Suprapubic skin (tissue), 4 donors: ENCODE measurements at places on chromosomes 7 and 10. TPM values are rescaled to one million over a fixed set of nuclear protein-coding genes. Genes with fewer than 3 reads are reported as not detected.

GRCh38 chr10:73088304-73088703 lies 8.4 kb downstream of the P4HA1 start:
- no peak for DNase-seq

Gene CPA2
- not detected for total RNA-seq

DNA sequence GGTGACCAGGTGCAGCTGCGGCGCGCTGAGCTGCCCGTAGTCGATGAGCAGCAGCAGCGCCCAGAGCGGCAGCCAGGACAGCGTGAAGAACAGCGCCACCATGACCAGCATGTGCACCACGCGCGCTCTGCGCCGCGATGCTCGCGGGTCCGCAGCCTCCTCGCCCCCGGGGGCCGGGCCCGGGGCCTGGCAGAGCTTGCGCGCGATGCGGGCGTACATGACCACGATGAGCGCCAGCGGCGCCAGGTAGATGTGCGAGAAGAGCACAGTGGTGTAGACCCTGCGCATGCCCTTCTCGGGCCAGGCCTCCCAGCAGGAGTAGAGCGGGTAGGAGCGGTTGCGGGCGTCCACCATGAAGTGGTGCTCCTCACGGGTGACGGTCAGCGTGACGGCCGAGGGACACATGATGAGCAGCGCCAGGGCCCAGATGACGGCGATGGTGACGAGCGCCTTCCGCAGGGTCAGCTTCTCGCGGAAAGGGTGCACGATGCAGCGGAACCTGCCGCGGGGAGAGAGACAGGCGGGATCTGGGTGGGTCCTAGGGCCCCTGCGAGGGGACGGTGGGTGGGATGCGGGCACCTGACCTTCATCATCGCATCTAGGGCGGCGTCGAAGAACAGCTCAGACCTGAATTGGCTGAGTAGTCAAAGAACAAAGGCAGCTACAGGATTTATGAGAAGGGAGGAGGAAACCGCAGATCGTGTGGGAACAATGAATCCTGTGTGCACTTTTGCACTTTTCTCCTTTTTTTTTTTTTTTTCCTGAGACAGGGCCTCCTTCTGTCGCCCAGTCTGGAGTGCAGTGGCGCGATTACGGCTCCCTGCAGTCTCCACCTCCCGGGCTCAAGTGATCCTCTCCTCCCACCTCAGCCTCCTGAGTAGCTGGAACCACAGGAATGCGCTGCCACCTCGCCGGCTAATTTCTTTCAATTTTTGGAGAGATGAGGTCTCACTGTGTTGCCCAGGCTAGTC lies 22.4 kb upstream of the PPA1 start:
- DNase-seq: no peak

DNA sequence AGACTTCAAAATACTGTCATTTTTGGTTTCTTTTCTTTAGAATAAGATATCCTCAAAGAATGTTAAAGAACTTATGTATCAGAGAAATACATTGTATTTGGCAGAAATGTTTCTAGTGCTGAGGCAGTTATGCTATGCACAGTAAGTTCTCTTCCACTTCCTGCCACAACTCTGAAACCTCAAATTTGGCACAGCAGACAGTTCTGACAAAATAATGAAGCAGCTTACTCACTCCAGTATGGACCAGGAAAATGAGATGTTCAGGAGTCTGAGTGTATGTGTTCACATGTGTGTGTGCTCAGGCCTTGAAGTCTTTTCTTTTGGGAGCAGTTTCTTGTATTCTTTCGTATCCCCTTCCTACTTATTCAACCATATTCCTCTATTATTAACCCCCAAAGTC lies 197.0 kb upstream of the AGK start:
- no peak for DNase-seq

DNA sequence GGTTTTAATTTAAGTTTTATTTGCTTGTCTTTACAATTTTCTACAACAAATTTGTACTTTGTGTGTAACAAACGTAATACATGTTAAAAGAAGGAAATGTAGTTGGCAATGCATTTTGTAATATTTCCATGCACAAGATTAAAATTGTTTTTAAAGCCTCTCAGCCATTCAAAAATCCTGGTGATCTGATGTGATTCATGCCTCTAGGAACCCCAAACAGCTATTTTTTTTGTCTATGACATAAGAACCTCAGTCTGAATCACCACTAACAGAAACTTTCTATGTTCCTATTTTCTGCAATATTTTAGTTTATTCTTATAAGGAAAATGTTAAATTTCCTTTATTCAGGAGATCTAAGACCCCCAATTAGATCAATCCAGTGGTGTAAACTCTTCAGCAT lies 183.1 kb upstream of the YAE1 start:
- DNase-seq: no peak

DNA sequence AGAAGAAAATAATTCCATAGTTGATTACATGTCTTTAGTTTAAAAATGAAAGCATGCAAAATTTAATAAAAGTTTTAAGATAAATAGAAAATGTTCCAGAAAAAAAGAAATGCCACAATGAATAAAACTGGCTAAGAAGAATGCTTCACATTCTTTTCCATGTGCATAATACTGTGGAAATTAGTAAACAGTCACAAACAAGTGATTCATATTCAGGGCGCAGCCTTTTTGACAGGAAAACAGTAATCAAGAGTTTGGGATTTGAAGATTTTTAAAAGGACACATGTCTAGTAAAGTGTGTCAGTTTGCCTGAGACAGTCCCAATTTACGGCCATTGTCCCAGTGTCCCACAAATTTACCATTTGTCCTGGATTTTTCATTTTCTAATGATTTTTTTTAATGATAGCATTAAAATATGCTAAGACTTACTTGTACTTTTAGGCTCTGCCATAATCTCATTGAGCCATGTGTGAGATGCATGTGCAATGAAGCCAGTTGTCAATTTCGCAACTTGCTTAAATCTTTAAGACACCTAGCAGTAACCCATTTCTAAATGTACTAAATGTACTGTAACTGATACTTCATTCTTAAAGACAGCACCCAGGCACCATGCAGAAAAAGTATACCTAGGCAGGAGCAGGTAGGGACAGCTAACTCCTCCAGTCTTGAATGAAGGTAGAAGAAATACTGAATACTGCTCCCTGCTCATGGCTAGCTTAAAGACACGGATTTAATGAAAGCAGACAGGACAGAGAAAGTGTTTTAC lies 46.9 kb downstream of the ZNF438 start:
- DNase-seq: no peak

DNA sequence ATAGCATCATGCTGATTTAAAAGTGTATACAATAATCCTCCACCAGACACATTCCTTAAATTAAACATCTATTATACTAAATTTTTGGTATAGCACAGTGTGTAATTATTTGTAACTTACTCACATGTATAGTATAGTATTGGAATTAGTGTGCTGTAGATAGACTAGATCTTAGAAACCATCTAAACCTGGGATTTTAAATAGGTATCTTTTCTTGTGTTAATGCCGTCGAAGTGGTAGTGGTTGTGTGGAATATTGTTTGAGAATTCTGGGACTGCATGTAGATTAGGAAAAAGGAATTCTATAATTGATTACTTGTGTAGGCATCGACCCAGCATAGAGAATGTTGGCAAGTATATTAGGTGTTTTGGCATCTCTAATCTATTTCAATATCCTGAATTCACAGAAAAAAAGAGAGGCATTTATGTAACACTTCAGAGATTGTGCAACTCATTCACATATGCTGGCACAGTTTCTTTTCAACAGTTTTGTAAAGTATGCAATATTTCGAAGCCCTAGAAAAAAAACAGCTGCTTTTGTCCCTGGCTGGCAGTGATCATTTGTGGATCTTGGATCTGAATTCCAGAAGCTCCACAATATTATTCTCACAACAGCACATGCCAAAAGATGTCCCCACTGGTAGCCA lies 145.5 kb upstream of the AGR3 start:
- no peak for DNase-seq

Gene SERPINE1
- total RNA-seq: 18.1 TPM

GRCh38 chr7:143516981-143517380 lies 39.3 kb downstream of the TAS2R41 start:
- no peak for DNase-seq
